ENCODE measurements at places on chromosomes 16 and 17.

GRCh38 chr17:10251212-10251948 lies 53.0 kb upstream of the GAS7 start:
- DNase-seq, result no peak

DNA sequence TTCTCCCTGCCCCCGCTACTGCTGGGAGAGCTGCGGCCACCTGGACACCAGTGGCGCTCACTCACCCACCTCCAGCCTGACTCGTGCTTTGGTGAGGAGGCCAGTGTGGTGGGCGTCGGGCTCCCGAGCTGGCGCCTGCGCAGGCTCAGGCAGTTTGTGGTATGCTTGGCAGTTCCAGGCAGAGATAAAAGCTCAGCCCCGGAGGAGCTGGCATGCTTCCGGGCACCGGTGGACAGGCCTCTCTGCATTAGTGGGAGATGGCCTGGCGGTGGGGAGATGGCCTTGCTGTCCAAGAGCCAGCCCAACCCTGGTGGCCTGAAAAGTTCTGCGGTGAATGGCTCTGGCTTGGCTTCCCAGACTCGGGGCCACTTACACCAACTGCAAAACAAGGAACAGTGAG lies 4.1 kb downstream of the ADGRG1 start:
- no peak for DNase-seq

GRCh38 chr17:50642722-50643656 lies 8.3 kb downstream of the ABCC3 start:
- DNase-seq, result no peak

- DNase-seq, result no peak
Observed at GRCh38 chr17:58304750-58305486, 23.7 kb downstream of the TSPOAP1 start.

DNA sequence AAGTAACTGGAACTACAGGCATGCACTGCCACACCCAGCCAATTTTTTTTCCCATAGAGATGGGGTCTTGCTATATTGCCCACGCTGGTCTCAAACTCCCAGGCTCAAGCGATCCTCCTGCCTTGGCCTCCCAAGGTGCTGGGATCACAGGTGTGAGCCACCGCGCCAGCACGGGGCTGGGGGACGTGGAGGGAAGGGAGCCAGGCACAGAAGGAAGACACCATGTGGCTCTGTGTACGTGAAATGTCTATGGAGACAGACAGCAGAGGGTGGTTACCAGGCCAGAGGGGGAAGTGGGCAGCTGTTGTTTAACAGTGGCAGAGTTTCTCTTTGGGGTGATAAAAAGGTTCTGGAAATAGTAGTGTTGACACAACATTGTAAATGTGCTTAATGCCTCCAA lies 4.6 kb upstream of the PIEZO1 start:
- DNase-seq, result no peak

DNA sequence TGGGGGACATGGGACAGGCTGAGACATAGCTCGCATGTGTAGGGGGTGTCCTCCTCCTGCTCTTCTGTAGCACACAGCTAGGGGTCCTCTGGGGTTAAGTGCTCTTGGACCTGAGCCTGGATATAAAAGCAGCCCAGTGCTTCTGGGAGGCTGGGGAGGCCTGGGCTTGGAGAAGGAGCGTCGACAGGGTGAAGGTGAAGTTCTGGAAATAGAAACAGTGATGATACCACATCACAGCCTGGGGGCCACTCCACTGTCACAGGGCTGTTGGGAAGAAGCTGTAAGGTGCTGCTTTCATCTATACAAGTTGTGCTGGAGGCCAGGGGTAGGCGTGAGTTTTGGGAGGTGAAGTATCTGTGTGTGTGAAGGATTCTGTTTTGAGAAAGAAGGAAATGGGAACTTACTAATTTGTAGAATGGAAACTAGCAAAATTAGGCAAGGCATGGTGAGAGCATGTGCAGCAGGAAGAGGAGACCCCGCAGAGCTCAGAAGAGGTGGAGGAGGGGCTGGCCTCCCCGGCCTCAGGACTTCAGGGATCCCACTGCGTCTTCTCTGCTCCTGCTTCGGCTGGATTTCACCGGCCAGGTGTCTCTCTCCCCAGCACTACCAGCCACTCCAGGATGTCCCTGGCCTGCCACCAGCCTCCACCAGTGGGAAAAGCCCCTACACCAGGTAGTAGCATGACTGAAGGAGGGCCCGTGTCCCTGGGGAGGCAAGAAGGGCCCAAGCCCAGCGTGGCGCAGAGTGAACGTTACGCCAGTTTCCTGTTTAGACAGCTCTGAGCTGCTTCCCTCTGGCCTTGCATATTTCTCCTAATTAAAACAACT lies 19.4 kb downstream of the PLCG2 start:
- DNase-seq, result no peak

- DNase-seq, result no peak
Observed at GRCh38 chr17:50613007-50613992, 21.4 kb upstream of the ABCC3 start.

- DNase-seq, result no peak
Observed at GRCh38 chr16:64914-65255, 7.5 kb downstream of the RHBDF1 start.

GRCh38 chr17:72646176-72646575 lies 446.3 kb downstream of the SLC39A11 start:
- no peak for DNase-seq

- DNase-seq, result no peak
Observed at GRCh38 chr16:61829631-61830030, 206.6 kb downstream of the CDH8 start.

DNA sequence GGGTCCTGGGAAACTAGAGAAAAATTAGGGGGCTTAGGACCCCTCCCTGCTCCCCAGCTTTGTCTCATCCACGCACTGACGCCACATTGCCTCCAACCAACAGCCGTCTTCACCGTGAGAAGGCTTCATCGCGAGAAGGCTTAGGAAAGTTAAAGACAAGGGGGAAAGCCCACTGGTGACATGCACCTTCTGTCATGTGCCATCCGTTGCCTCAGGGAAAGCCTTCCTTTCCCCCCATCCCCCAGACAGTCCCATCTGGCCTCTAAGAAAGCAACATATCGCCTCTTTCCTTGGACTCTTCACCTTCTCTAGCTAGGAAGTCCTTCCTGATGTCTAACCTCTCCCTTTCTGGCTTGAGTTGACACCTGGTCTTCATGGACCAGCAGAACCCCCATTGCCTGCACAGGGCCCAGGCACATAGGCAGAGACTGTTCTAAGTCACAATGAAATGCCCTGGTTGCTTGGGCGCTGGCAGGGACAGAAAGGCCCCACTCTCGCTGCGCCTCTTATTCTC lies 2.1 kb downstream of the FOXN1 start:
- DNase-seq, result no peak

DNA sequence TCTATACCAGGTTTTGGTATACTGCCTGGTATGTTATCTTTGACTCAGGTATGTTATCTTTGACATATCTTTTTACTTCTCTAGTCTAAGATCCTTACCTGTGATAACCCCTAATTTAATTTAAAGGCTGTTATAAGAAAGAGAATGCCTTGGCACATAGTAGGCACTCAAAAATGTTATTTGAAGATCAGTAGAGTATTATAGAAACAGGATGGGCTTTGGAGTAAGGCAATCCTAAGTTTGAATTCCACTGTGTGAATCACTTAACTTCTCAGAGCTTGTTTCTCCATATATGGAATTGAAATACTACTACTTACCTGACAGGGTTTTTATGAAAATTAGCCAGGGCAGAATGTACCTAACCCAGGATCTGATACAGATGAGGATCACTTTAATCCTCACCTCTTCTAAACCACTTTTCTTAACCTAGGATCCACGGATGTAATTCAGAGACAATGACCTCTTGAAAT lies 1.2 kb downstream of the BRIP1 start:
- no peak for DNase-seq

All from heart left ventricle (tissue), 16 donors.